ENCODE measurements at places on chromosomes 5 and 9.

GRCh38 chr5:180557217-180557809, 34.0 kb downstream of the SCGB3A1 start:
- no peak for DNase-seq

- DNase-seq, result no peak
Observed at GRCh38 chr5:143426437-143426991, 23.0 kb upstream of the NR3C1 start.

DNA sequence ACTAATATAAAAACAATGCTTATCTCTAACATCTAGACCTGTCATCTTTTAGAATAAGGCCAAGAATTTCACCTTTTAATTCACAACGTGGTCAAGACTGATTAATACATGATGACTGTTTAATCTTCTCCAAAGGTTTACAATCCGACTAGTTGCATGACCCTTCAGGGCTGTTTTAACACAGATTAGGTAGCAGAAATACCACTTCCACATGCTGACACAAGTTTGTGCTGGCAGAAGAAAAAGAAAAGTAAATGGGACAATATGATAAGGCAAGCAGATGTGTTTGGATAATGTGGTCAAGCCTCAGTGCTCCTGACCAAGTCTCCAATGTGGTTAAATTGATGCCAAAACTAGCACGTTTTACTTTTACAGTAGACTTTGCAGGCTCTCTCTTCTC, 31.1 kb downstream of the SEMA6A start:
- DNase-seq, result no peak

GRCh38 chr5:64213011-64213410, 47.4 kb downstream of the RNF180 start:
- DNase-seq, result no peak

- DNase-seq, result no peak
Observed at GRCh38 chr5:141850786-141851185, 27.4 kb downstream of the PCDH1 start.

- no peak for DNase-seq
Observed at GRCh38 chr9:121667214-121667613, 15.8 kb downstream of the DAB2IP start.

- DNase-seq, result no peak
Observed at GRCh38 chr9:128093011-128093410, 25.0 kb downstream of the SLC25A25 start.

- no peak for DNase-seq
Observed at GRCh38 chr9:127473932-127474331, 22.6 kb downstream of the LRSAM1 start.

DNA sequence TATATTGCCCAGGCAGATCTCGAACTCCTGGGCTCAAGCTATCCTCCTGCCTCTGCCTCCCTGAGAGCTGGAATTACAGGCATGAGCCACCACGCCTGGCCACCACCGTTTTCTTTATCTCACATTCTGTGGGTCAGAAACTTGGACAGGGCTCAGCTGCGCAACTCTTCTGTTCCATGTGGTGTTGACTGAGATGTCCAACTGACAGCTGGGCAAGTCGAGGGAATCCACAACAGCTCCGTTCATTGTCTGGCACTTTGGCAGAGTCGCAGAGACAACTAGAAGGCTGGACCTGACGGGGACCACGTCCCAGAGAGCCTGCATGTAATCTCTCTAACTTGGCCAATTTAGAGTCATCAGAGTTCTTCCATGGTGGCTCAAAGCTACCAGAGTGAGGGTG, 36.2 kb upstream of the AOPEP start:
- DNase-seq, result no peak

- DNase-seq, result no peak
Observed at GRCh38 chr5:113172231-113172826, 195.7 kb downstream of the DCP2 start.

DNA sequence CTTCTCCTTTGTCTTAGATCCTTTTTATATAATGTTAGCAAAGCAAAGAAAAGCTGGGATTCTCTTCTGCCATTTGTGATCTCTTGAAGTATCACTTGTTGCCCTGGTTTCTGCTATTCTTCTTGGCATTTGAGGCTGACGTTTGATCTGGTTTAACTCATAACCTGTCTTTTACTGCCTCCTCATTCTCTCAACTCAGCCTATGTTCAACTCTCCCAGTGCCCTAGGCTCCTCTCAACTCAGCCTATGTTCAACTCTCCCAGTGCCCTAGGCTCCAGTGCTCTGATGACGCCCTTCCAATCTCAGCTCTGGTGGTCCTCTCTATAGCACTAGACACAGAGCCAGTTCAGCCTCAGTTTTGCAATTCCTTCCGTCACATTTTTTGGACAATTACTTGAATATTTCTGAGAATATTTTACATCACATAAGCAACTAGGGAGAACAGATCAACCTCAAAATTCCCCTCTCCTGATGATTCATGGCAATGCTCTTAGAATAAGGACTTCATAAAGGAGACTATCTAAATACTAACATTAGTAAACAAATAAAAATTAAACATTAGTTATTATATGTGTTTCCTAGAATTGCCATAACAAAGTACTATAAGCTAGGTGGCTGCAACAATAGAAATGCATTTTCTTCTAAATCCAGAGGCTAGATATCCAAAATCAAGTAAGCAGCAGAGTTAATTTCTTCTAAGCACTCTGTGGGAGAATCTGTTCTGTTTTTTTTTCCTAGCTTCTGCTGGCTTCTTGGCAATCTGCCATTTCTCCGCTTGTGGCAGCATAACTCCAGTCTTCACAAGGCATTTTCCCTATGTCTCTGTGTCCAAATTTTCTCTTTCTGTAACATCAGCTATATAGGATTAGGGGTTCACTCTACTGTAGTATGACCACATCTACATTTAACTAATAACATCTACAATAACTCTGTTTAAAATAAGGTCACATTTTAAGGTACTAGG, 662.1 kb upstream of the FTMT start:
- DNase-seq, result no peak

DNA sequence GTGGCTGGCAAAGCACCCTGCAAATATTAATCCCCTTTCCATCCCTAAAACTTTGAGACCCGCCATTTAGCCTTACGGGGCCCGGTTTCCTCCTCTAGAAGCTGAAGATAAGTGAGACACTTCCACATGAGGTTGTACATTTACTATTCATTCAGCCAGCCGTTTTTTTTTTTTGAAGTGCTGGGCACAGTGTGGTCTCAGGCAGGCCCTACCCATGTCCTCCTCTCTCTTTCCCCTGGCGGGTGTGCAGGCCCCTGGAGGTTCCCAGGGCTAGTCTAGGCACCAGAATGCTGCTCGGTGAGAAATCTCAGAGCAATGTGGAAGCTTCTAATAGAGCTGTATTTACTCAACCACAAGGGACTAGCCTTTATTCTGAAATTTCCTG, 107.4 kb upstream of the LARP1 start:
- DNase-seq, result no peak

- DNase-seq, result no peak
Observed at GRCh38 chr5:115455301-115455707, 89.3 kb downstream of the FEM1C start.

DNA sequence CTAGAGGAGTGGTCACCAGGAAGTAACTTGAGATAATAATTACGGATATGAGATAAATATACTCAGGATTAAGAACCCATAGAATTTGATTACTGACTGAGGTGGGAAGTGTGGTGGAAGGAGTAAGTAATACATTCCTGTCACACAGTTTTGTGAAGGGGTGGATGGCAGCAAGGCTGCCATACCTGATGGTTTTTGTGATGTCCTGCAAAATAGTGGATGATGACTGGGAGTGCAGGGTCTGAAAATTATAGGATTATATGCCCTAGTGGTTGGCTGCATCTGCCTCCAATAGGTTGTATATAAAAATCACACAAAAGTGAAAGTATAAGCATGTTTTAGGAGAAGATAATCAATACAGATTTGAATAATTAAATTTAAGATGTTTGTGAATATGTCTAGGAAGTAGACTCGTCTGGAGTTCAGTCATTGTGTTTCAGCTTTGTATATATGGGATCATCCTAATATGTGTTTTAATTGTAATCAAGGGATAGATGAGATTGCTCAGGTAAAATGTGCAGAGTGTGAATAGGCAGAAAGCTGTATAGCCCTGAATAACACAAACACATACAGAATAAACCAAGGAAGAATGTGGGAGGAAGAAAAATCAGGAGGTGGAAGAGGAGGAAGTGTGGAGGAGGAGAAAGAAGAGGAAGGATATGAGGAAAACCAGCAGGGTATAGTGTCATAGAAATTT, 5.5 kb downstream of the SELENOP start:
- no peak for DNase-seq

GRCh38 chr5:163727028-163727427, 221.6 kb downstream of the MAT2B start:
- DNase-seq, result peak; percentile 31

GRCh38 chr5:151630088-151630487, 39.0 kb upstream of the FAT2 start:
- DNase-seq, result no peak

- no peak for DNase-seq
Observed at GRCh38 chr9:38334234-38334633, 58.3 kb upstream of the ALDH1B1 start.

- DNase-seq, result no peak
Observed at GRCh38 chr9:132147331-132147730, 14.5 kb upstream of the NTNG2 start.

DNA sequence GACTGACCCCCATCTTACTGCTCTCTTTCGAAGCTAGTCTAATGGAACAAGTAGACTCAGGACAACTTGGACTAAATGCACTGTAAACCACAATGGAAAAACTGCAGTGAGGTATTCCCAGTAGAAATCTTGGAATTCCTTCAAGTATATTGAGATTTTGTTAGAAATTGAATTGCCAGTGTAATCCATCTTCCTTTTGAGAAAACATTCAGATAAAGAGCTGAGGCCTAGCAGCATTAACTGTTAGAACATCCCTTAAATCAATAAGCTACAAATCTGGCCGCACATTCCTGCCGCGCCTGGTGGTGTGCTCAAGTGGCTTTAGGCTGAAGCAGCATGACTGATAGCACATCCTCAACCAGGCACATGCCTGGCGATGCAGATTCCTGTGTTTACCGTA, 29.3 kb downstream of the PPIC start:
- DNase-seq, result no peak

GRCh38 chr9:110213413-110214044, 5.6 kb upstream of the C9orf152 start:
- DNase-seq, result no peak

DNA sequence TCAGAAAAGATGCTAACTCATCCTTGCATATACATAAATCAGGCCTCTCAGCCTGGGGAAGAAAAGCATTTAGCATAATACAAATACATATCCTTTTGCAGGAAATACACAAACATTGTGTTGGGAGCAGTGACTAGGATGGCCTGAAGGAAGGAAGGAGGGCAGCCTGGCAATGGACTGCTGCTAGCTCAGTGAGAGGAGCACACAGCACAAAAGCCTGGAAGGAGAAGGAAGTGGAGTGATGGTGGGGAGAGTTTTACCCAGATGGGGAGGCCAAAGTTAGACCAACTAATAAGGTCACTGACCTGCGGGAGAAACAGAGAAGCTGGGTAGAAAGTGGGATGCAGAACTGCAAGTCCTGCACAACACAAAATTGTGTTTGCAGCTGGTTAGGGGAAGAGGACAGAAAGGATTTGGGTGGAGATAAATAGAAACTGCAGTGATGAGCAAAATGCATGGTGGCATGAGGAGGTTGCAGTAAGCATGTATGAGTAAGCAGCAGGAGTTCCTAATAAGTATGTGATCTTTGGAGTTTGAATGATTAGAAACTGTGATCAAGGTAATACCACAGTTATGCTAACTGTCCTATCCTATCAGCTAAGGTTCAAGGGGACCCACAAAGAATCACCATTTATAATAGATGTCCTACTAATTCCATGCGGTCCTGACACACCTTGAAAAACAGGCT, 39.5 kb downstream of the SEMA6A start:
- no peak for DNase-seq

GRCh38 chr5:110757118-110757729, 18.4 kb downstream of the SLC25A46 start:
- no peak for DNase-seq

- DNase-seq, result no peak
Observed at GRCh38 chr9:135326633-135327152, 152.9 kb upstream of the PPP1R26 start.

DNA sequence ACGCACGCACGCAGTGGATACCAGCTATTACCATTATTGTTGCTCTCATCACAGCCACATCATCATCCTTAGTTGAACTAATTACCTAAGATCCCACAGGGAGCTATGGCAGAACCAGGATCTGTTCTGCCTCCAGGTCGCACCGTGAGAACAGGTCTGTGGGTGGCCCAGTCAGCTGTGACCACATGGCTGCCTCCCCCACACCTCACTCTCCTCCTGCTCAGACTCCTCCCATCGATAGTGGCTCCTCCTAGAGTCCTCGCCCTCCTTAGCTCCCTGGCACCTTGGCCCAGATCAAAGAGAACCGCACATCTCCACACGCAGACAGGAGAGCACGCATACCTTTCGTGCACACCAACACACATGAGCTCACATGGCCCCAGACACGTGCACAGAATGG, 32.4 kb upstream of the RPL26L1 start:
- no peak for DNase-seq

DNA sequence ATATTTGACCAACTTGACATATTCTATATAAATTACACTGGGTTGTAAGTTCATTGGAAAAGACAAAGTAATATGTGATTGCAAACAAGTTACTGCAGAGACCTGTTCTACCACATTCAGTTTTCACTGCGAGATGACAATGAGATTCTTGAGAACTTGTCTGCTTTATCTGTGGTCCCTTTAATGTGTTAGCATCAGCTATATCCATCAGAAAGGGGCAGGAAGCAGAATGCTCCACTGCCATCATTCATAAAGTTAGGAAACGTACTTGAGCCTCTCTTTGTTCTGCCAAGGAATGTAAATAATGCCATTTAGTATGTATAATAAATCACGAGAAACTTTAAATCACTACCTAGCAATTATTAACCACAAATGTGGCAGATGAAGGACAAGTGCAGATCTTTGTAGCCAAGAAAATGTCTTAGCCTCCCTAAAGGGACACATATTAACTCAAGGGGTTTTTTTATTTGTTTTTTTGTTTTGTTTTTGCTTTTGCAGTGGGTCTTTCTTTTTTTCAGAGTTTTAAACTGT, 59.4 kb downstream of the GIN1 start:
- no peak for DNase-seq

GRCh38 chr9:127519301-127520166, 68.2 kb downstream of the LRSAM1 start:
- no peak for DNase-seq

DNA sequence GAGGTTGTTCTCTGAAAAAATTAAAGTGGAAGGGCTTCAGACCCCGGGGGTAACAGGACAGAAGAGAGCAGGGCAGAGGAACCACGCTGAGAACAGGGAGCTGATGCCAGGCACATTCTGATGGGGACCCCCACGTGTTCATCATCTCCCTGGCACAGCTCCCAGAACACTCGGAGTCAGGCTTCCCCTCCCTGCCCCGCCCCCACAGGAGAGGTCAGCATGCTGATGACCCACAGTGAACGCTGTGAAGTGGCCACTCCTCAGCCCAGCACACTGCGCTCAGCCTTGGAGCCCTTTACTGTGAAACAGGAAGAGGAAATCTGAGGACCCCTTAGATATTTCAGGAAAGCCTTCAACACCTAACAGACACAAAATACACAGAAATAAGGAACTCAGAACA, 16.4 kb downstream of the RETREG1 start:
- DNase-seq, result peak; percentile 70

Measured in substantia nigra (tissue), 51 donors.